CD4-positive, alpha-beta T cell treated with Interleukin-6 at 100 ng/mL for 8 hours (primary cell): ENCODE measurements at places on chromosomes 6 and 20.

- DNase-seq, result no peak
Observed at GRCh38 chr6:107843400-107843799, 19.3 kb upstream of the SCML4 start.

DNA sequence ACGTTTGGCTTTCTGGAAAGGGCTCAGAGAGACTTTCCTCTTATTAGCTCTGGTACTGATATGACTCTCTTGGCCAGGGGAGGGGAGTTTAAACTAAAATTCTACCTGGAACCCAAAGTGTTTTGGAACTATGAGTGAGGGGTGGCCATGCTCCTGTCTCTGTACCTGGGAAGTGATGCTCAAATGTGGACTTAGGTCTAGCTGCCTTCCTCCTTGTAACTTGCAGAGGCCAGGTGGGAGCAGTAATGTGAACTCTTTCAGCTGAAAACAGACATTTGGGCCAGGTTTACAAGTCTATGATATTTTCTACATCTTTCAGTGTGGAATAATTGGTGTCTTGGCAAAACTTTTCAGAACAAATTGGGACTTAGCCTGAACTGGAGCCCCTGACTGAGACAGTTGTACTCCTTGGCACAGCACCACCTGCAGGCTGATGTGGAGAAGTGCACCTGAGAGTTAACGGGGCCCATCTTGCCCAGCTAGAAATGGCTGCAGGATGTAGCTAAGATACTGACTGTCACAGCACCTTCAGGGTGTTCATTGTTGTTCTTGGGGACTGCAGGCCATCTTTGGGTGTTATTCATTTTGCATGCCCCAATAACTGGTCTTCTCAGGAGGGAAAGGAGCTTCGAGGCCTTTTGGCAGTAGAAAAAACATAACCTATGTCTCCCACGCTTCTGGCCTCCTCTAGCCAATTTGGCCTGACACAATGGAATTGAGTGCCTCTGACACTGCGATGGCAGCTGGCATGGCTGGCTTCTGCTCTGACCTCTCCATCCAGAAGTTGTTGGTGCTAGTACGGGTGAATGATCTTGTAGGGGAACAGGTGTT is 37.1 kb downstream of the CD109 start:
- DNase-seq, result peak; percentile 63

DNA sequence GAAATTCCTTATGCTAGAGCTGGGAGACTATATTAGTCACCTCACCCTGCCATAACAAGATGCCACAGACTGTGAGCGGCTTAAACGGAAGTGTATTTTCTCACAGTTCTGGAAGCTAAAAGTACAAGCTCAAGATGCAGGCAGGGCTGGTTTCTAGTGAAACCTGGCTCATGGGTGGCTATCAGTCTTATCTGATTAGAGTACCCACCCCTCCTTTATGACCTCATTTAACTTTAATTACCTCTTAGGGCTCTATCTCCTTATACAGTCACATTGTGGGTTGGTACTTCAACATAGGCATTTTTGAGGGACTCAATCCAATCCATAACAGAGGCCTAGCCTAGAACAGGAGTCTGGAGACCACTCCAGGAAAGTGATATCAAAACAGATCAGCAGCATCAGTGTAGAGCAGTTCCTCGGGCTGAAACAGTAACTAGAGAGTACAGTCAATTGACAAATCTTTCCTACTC is 2.3 kb upstream of the SNRNP48 start:
- DNase-seq, result no peak

DNA sequence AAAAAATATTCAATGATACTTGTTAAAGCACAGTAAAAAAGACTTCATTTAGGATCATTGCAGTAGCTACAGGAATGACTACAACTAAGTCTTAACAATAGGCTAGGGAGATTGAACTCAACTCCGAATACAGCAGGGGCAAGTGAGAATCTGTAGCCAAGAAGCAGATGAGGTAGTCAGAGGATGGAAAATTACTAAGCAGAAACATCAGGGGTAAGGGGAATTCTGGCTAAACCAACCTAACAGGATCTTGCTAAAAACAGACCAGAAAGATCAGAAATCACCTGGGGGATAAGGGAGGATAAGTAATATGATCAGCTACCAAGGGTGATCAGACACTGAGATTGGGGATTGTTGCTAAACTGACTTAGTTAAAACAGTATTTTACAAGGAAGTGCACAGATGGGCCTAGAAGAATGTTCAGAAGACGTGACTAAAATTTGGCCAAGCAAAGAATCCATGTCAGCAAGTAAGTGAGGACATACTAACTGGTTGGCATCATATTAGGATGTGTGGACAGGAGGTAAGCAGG is 217.5 kb downstream of the TENT5A start:
- no peak for DNase-seq

DNA sequence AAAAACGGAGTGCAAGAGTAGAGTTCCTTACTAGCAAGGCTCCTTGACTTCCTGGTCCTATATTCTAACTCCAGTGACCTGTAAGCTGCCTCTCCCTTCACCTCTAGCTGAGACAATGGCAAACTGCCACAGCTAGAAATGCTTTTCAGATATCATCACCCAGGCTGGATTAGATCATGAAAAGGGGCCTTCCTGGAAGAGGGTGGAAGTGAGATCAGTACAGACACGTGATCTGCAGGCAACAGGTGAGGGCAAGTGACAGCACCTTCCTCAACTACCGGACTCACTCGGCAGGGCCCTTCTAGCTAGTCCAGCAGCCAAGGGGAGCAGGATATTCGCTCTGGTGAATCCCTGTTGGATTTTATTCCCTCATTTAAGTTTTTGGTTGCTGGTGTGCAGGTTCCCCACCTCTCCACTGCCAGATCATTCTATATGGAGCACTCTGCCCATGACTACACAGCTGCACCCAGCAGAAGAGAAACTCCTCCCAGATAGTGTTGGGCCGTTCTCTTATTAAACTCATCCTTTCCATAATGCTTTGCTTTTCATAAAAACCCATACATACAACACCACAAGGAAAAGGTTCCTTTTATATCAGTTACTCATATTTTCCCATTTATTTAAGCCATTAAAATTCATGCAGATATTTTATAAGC is 26.4 kb upstream of the FAM83C start:
- no peak for DNase-seq

DNA sequence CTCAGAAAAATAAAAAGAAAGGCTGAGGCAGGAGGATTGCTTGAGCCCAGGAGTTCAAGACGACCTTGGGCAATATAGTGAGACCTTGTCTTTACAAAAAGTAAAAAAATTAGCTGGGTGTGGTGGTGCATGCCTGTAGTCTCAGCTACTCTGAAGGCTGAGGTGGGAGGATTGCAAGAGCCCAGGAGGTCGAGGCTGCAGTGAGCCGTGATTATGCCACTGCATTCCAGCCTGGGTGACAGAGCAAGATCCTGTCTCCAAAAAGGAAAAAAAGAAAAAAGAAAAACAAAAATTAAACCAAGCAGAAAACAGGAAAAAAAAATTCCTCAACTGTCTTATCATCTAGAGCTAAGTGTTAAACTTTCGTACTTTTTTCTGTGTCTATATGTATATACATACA is 12.4 kb upstream of the SRSF3 start:
- DNase-seq, result no peak

DNA sequence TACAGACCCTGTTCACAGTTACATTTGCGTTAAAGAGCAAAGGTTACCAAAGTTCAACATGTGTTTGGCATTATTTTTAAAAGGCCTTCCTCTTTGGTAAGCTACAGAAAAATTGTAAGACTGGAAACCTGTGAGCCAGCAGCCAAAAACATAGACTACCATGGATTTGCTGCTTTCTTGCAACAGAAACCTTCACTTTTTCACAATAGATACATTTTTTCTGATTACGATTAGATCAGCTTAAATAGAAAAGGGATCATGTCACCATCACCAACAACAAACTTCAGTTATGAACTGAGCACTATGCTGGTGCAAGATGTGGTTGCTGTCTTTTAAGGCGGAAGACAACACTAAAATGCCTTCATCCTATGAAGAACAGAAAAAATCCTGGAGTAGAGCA is 112.3 kb upstream of the MARCKS start:
- no peak for DNase-seq

GRCh38 chr6:38776515-38776914 is 61.4 kb downstream of the DNAH8 start:
- DNase-seq, result no peak
